ENCODE measurements at places on chromosomes 4 and X.

DNA sequence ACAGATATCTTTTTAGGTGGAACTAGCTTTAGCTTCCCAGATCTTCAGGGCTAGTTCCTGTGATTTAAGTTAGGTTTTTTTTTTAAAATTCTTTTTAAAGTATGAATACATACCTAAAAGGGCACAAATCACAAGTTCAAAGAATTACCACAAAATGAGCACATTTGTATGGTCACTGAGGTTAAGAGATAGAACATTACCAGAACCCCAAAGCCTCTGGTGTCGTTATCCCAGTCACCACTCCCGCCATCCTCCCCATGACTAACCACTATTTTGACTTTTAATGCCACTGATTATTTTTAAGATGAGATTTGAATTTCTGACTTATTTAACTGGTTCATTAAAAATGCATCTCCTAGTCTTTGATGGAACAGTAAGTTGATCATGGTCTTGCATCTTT lies 5.4 kb downstream of the PGK1 start:
- DNase-seq, result no peak

- DNase-seq, result no peak
Observed at GRCh38 chr4:100177855-100178254, 12.4 kb downstream of the DDIT4L start.

GRCh38 chrX:48911412-48912182 lies at the start of gene SLC35A2:
Gene SLC35A2 (minus strand): TSS chrX:48911646. CDS start chrX:48911636, 10 bp downstream.
- peak; percentile 73 for DNase-seq

- DNase-seq, result no peak
Observed at GRCh38 chr4:162403419-162403818, 239.6 kb upstream of the FSTL5 start.

GRCh38 chr4:67292636-67293035 lies 252.7 kb downstream of the CENPC start:
- DNase-seq, result no peak

Data from lower leg skin (tissue), 4 donors.